ENCODE measurements at places on chromosomes 2 and 18.
A peak's percentile ranks its signal among the peaks of the same experiment; 100 is the strongest.

GRCh38 chr2:197372592-197372991 is 62.0 kb upstream of the ANKRD44 start:
- no peak overlapping the region for H3K27ac ChIP-seq
- H3K4me1 ChIP-seq = no peaks in the 10 kb centered on the region
- no peaks in the 10 kb centered on the region for H3K27me3 ChIP-seq
- no peaks in the 10 kb centered on the region for H3K36me3 ChIP-seq
- no peak overlapping the region for H3K4me3 ChIP-seq

GRCh38 chr2:240579071-240579762 is 7.3 kb upstream of the CAPN10 start:
- H3K36me3 ChIP-seq = peaks cover 50% of the 10 kb centered on the region
- H3K27me3 ChIP-seq = no peaks in the 10 kb centered on the region
- H3K4me1 ChIP-seq = peaks cover 28% of the 10 kb centered on the region
- H3K4me3 ChIP-seq = no peak overlapping the region
- H3K27ac ChIP-seq = peak overlapping the region; percentile 88

DNA sequence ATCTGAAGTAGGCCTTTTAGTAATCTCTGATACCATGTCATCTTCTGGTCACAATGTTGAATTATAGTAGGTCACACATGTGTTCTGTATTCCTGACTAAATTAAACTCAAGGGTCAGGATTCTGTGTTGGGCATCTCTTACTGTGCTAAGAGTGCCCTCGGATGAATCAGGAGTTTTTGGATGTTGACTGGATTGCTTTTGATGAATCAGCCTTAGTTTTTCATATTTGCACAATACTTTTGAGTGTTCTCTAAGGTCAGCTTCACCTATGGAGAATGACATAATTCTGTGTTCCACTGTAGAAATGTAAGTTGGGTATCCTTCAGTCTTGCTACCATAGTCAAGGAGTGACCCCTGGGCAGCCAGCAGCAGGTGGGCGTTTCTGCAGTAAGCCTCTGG is 190.1 kb downstream of the PTPRM start:
- peaks cover 20% of the 10 kb centered on the region for H3K4me1 ChIP-seq
- no peaks in the 10 kb centered on the region for H3K36me3 ChIP-seq
- H3K27ac ChIP-seq = no peak overlapping the region
- H3K4me3 ChIP-seq = no peak overlapping the region

DNA sequence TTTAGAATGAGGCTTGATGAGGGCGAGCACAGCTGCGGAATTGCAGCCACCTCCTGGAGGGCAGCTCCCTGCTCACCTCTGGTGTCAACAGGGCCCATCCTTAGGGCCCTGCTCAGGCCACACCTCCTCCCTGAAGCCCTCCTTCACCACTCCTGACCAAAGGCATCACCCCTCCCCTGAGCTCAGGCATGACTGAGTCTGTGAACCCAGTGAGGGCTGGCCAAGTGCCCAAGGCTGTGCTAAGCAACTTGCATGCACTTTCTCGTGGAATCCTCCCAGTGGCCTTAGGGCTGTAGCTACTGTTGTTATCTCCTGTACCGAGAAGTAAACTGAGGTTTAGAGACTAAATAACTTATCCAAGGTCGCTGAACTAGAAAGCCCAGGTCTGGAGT is 101.7 kb downstream of the KLHL29 start:
- H3K27ac ChIP-seq = no peak overlapping the region
- H3K4me3 ChIP-seq = no peak overlapping the region
- no peak for DNase-seq
- H3K27me3 ChIP-seq = no peaks in the 10 kb centered on the region
- H3K36me3 ChIP-seq = no peaks in the 10 kb centered on the region
- H3K4me1 ChIP-seq = no peaks in the 10 kb centered on the region

GRCh38 chr2:105393373-105394055 is 5.3 kb downstream of the FHL2 start:
- no peak for DNase-seq
- no peak overlapping the region for H3K4me3 ChIP-seq
- no peaks in the 10 kb centered on the region for H3K4me1 ChIP-seq
- H3K36me3 ChIP-seq = no peaks in the 10 kb centered on the region
- H3K27ac ChIP-seq = no peak overlapping the region

Measured in large intestine (tissue), 12 donors.